Adrenal gland (tissue), 19 donors: ENCODE measurements at places on chromosomes 5 and 9. TPM values are rescaled to one million over a fixed set of nuclear protein-coding genes. Genes with fewer than 3 reads are reported as not detected.

- H3K27ac ChIP-seq = no peak overlapping the region
- H3K4me1 ChIP-seq = no peaks in the 10 kb centered on the region
- H3K4me3 ChIP-seq = no peak overlapping the region
- no peak for DNase-seq
- H3K36me3 ChIP-seq = no peaks in the 10 kb centered on the region
Measured at GRCh38 chr5:18072600-18072999, 438.3 kb downstream of the TAF11L14 start.

DNA sequence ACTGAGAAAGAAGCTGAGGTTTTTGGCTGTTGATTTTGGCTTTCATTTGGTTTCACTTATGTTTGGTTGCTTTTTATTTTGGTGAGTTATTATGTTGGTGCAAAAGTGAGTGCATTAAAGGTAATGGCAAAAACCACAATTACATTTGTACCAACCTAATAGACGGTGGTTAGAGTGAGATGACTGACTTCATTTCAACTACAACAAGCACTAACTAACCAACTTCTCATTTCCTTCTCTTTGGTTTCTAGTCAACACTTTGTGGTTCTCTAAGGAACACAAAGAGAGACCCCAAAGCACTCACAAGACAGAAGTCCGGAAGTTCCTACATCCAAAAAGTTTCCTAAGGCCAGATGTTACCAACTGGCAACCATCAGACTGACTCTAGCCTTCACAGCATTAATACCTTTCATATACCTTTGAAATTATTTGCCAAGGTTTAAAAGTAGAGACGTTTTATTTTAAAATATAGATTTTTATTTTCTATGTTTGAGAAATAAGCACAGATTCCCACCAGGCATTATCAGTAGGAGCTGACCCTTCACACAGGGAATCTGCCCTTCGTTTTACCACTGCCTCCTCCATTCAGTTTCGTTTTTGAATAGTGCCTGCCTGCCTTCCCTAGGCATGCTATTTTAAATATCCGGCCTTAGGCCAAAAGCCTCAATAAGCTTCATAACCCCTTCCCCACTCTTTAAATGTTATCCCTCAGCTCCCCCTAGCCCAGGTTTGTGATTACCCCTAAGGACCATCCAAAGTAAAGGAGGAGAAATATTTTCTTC, 301.1 kb upstream of the PTGER4 start:
- H3K36me3 ChIP-seq = no peaks in the 10 kb centered on the region
- no peak overlapping the region for H3K4me3 ChIP-seq
- H3K4me1 ChIP-seq = no peaks in the 10 kb centered on the region
- H3K27me3 ChIP-seq = no peaks in the 10 kb centered on the region
- no peak for DNase-seq
- H3K27ac ChIP-seq = no peak overlapping the region

Gene ENTREP1
- total RNA-seq = 5.8 TPM

Gene FOXI1
- not detected for total RNA-seq

GRCh38 chr9:13070612-13071595, 208.6 kb downstream of the MPDZ start:
- no peak overlapping the region for H3K4me3 ChIP-seq
- H3K27me3 ChIP-seq = no peaks in the 10 kb centered on the region
- H3K4me1 ChIP-seq = no peaks in the 10 kb centered on the region
- H3K27ac ChIP-seq = no peak overlapping the region
